DND-41 (cell line): ENCODE measurements at places on chromosomes 2 and 18.

DNA sequence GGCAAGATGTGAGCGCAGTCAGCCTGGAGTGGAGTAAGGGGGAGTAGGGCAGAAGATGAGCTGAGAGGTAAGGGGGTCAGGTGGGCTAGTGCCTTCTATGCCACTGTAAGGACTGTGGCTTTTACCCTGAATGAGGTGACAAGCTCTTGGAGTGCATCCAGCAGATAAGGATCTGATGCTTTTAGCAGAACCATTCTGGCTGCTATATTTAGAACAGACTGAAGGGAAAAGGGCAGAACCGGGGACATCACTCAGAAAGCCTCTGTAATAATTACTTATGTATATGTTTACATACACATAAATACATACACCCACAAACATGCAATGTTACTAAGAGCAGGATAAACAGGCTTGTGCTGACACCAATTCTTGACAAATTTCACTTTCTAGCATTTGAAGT lies 124.8 kb downstream of the DTNB start:
- no peak for DNase-seq

DNA sequence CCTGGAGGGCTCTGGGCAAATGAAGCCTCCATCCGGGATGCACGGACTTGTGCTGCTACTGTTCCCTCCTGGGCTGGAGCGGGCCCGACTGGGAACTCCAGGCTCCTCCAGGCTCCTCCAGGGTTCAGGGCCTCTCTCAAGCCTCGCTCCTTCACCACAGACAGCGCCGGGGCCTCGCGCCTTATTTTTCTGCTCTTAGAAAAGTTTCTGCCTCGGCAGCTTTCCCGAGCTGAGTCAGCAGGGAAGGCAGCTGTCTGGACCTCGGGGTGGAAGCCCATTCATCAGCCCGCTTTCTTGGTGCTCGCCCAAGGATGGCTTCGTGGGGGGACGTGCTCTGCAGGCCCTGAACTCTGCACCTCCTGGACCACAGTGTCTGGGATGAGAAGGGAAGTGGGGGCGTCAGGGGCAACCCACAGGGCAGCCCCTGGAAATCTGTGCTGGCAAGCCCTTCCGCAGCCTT lies 12.9 kb upstream of the TEX51 start:
- DNase-seq = no peak

- DNase-seq = no peak
These were observed 60.4 kb downstream of the PDCL3 start for GRCh38 chr2:100623033-100623715.

- no peak for DNase-seq
These were observed 1.8 kb upstream of the CCDC68 start for GRCh38 chr18:54961016-54961423.

GRCh38 chr2:72979896-72980295 lies 62.6 kb downstream of the EMX1 start:
- no peak for DNase-seq

GRCh38 chr2:225487878-225488416 lies 88.4 kb downstream of the NYAP2 start:
- no peak for DNase-seq

DNA sequence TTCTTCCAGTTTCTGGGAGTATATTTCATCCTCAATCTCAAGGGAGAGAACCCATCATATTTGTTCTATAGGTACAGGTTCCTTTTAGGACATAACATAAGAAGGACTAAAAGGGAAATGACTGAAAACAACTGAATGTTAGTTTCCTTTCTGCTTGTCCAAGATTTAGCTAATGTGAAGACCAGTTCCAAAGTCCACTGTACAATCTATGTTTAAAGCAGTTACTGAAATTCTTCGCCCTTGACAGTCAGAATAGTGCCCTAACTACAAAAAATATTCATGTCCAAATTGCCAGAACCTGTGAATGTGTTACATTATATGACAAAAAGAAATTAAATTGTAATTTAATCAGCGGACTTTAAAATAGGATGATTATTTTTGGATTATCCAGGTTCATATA lies 466.3 kb upstream of the SETBP1 start:
- no peak for DNase-seq

DNA sequence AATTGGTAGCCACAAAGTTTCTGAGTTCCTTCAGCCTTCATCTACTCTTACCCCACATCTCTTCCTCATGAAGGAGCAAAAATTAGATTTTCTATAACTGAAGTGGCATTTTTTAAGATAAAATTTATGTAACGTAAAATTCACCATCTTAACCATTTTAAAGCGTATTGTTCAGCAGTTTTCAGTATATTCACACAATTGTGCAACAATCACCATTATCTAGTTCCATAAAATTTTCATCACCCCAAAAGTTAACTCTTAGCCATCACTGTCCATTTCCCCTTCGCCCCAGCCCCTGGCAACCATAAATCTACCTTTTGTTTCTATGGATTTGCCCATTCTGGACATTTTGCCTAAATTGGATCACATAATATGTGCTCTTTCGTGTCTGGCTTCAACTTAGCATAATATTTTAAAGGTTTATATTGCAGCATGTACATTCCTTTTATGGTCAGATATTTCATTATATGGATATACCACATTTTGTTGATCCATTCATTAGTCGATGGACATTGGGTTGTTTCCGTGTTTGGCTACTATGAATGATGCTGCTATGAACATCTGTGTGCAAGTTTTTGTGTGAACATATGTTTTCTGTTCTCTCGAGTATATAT lies 44.6 kb downstream of the ATIC start:
- no peak for DNase-seq

GRCh38 chr2:237235383-237236095 lies 149.8 kb downstream of the COPS8 start:
- DNase-seq = no peak

DNA sequence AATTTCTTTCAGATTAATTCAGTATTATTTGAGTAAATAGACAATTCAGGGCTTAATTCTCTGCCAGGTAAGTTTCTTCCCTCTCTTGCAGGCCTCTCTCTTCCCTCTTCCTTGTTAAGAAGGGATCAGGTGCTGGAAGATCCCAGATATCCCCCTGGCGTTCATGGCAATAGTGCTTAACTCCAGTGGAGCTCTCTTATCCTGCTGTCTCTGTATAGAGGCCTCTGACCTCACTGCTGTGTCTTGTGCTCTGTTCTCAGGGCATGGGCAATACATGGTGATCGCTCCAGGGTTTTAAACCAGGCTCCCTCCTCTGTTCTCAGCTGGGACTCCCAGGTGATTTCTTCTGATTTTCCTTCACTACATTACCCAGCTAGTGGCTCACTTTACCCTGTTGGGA lies 226.8 kb downstream of the MC4R start:
- peak; percentile 30 for DNase-seq

- no peak for DNase-seq
These were observed 54.3 kb downstream of the DGKD start for GRCh38 chr2:233408366-233409285.

- no peak for DNase-seq
These were observed 36.2 kb downstream of the WIPF1 start for GRCh38 chr2:174561283-174561971.

- no peak for DNase-seq
These were observed 440.3 kb upstream of the MC4R start for GRCh38 chr18:60812921-60813320.

DNA sequence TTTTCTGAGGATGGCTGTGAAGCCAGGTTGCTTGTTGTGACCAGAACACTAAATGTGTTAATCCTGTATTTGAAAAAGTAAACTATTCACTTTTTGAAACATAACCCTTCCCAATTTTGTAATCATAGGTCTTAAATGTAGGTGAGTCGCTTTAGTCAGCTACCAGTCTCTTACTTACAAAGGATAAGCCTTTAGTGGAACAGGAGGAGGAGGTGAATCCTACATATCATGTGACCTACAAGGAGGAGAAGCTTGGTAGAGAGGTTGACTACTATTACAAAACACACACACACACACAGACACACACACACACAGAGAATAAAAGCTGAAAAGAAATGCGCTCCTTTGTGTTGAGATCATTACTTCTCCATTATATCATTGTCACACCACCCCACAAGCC lies 59.9 kb upstream of the SPAG16 start:
- no peak for DNase-seq

GRCh38 chr2:111702119-111702803 lies 181.7 kb downstream of the ANAPC1 start:
- DNase-seq = peak; percentile 75

- no peak for DNase-seq
These were observed 4.0 kb upstream of the DGUOK start for GRCh38 chr2:73922681-73923080.

- DNase-seq = no peak
These were observed 448.7 kb downstream of the EPHA4 start for GRCh38 chr2:221123396-221123795.

GRCh38 chr2:65429786-65430602 lies 2.4 kb downstream of the SPRED2 start:
- no peak for DNase-seq

GRCh38 chr2:44100351-44100750 lies 68.3 kb upstream of the PPM1B start:
- no peak for DNase-seq

DNA sequence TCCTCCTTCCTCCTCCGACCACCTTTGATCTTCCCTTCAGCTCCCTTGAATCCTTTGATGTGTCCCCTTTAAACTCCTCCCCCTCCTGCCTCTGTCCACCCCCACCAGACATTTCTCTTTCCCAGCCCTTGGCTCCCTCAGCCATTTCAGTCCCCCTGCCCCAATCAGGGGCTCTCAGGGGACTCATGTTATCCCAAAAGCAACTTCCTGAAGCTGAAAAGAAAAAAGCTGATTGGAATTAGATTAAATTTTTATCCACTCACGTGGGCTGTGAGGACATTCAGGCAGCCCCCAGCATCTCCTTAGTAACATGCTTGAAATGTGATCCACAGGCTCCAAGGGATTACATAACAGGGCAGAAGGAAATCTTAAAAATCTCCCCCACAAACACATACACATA lies 81.3 kb downstream of the NEURL3 start:
- DNase-seq = no peak

DNA sequence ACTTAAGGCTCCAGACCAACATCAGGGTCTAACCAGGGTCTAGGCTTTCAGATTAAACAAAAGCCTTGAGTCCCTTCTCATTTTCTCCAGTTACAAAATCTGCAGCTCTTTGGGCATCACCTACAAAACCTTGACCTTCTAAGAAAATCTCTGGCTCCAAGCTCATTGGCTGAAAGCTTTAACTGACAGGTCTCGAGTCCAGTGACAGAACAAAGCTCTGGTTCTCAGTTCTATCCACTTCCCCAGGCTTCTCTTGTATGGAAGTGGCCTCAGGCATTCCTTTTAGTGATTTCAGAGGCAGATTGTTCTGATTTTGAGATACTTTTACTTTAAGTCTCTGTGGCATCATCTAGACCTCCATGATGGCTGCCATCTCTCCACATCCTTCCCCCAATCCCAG lies 11.3 kb downstream of the SIX2 start:
- DNase-seq = no peak

DNA sequence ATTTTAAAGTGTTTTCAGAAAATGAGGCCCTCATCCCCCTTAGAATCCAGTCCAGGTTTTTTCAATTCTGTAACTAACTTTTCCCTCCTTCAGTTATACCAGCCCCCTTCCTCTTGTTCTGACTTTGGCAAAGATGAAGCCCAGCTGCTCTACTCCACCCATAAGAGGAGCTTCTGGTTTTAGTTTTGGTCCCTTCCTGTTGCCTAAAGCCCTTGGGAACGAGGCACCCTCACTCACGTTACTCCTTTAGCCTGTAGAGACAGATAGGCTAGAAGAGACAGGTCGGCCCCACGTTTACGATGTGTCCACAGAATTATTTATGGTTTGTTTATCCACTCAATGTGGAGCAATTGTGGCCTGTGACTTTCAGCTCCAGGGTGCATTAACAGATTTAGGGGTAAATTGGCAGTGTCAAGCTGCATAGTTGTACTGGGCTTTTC lies 454.2 kb upstream of the TNP1 start:
- no peak for DNase-seq

- no peak for DNase-seq
These were observed 71.7 kb downstream of the PTRHD1 start for GRCh38 chr2:24721470-24721869.
